ENCODE measurements at places on chromosomes 6 and 20.
A peak's percentile ranks its signal among the peaks of the same experiment; 100 is the strongest.

GRCh38 chr6:3292431-3293197 lies 33.9 kb downstream of the PSMG4 start:
- DNase-seq, result no peak

DNA sequence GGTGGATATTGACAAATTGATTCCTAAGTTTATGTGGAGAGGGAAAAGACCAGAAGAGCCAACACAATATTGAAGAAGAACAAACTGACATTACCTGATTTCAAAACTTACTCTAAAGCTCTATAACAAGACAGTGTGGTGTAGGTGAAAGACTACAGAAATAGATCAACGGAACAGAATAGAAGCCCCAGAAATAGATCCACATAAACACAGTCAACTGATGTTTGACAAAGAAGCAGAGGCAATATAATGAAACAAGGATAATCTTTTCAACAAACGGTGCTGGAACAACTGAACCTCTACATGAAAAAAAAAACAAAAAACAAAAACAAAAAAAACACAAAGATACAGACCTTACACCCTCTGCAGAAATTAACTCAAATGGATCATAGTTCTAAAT lies 50.2 kb downstream of the MAP3K5 start:
- no peak for DNase-seq

GRCh38 chr6:142222022-142222421 lies 75.0 kb downstream of the VTA1 start:
- DNase-seq, result no peak

DNA sequence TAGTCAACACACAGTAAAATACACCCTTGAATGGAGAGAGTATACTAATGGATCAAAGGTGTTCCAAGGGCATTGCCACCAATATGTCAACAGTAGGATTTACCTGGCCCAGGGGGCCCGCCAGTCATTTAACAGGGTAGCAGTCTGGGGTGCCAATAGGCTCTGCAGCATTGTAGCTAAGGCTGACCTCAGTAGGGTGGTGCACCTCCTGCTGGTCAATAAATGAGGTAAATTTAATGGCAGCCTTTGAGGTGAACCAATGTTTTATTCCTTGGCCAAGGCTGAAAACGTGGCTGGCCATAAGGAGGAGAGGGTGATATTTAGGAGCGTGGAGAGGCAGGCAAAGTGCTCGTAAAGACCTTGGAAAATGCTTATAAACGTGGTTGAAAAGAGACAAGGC lies 147.2 kb downstream of the RPS12 start:
- no peak for DNase-seq

DNA sequence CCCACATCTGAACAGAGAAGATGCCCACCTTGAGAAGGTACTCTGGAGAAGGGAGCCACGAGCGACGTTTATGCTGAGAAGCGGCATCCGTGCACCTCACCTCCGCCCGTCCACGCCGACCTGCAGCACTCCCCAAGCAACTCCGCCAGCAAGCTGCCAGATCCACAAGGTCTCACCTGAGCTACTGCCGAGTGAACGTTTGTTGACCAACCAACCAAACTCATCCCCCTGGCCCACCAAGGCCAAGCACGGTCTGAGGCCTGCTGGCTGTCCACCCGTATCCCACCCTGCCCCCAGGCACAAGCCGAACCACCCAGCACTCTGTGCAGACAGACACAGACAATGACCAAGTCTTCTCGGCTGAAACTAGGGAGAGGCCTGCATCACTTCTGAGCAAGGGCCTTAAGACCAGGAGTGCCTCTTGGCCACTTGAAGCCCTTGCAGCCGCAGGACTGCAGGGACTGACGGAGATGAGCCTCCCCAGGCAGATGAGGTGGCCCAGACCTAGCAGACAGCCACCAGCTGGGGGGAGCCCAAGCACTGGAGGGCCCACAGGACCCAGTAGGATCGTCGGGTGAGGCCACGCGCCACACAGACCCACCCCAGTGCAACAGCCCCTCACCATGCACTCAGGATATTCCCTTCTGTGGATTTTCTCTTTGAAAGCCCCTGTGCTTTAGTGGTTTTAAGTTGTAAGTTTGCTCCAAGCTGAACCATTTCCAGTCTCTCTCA lies 12.1 kb downstream of the TAF4 start:
- DNase-seq, result no peak

- peak; percentile 30 for DNase-seq
Observed at GRCh38 chr6:144150710-144151657, 667 bp downstream of the STX11 start.

GRCh38 chr20:19397666-19398065 lies 185.2 kb downstream of the SLC24A3 start:
- no peak for DNase-seq

DNA sequence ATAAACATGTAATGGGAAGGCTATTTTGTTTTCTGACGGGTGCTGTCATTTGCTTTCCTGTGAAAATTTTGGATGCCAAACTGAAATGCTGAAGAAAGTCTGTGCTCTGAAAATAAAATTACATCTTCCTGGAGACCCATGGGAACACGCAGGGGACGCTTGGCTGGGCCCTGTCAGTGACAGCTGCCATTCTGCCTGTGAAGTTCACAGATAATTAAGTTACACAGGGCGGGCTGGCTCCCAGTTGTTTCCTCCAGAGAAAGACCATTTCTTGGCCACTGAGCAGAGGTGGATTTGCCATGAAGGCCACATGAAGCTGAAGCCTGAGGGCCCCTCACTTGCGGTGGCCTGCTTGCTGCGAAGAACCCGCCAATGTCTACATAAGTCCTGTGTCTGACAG lies 93.5 kb downstream of the TMEM170B start:
- DNase-seq, result no peak

DNA sequence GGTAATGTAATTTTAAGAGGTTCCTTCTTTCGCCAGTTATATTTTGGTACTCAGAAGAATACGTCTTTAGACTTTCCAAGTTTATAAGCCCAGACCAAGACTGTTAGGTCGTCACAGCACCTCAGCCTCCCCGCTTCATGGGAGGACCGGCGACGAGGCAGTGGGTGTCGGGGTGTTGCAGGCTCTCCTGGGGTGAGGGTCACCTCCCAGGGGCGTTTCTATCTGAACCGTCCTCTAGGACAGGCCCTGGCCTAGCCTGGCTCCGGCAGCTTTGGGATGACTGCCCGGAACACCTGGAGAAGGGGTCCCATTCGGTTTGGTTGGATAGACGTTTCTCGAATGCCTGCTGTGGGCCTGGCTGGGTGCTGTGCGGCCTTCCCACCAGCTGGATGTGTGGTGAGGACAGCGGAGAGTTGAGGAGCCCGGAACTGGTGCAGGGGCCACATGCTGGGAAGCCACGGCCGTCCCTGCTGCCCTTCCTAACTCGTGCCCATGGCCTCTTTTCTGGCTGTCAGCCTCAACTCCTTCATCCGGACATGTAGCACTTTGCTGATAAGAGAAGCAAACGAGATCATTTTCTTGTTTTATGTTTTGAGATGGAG lies 1.1 kb downstream of the OSBPL2 start:
- peak; percentile 40 for DNase-seq

GRCh38 chr6:105136431-105137350 lies 43.1 kb downstream of the POPDC3 start:
- DNase-seq, result peak; percentile 39

- no peak for DNase-seq
Observed at GRCh38 chr20:64103871-64104666, 3.3 kb downstream of the NPBWR2 start.

DNA sequence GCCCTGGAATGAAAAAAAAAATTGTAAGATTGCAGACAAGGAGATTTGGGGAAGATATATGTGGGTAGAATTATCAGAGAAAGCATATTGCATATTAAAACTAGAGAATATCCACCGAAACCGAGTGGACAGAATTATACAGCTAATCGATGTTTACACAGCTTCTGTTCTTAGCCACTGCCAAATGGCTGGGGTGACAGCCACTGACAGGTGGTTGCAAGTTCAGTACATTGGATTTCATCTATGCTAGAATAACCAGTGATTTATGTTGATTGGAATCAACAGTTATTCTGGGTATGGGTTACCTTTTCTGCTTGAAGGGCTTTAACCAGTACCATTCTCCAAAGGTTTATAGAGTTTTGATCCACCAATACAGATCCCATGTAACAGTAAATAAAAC lies 48.4 kb upstream of the THEMIS start:
- DNase-seq, result no peak

- no peak for DNase-seq
Observed at GRCh38 chr6:151616091-151616513, 122.3 kb downstream of the CCDC170 start.

DNA sequence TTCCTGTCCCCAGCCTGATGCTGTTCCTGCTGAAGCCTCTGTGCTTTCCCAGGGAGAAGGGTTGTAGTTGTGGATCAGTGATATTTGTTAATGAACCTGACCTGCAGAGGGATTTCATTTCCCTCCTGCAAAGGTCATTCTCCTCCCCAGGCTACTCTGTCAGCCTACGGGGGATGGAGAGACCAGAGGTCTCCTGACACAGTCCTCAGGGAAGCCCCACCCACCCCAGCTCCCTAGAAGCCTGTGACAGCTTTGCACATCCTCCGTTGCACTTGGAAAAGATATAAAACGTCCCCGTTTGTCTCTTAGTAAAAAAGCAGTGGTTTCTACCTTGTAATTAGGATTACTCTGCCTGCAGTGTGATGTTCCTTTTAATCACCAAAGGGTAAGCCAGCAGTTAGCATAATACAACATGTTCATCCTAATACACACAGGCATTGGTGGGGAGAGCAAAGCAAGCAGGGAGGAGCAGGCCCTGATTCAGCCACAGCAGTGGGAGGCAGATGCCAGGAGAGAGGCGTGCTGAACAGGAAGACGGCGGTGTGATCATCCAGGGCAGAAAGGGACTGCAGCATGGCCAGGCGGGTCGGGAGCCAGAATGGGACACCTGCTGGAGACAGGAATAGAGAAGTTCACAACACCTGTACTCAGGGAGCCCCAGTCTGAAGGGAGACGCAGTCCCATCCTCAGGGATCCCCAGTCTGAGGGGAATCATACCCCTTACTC lies 293.5 kb downstream of the LRFN2 start:
- DNase-seq, result no peak

GRCh38 chr6:34608321-34609091 lies 52.4 kb upstream of the SPDEF start:
- no peak for DNase-seq

- DNase-seq, result no peak
Observed at GRCh38 chr20:36320898-36321695, 15.0 kb downstream of the DLGAP4 start.

- no peak for DNase-seq
Observed at GRCh38 chr20:15185913-15186312, 848.5 kb upstream of the FLRT3 start.

- DNase-seq, result no peak
Observed at GRCh38 chr6:45835721-45836437, 179.8 kb downstream of the CLIC5 start.

- DNase-seq, result peak; percentile 67
Observed at GRCh38 chr6:130993292-130993765, 69.7 kb downstream of the EPB41L2 start.

DNA sequence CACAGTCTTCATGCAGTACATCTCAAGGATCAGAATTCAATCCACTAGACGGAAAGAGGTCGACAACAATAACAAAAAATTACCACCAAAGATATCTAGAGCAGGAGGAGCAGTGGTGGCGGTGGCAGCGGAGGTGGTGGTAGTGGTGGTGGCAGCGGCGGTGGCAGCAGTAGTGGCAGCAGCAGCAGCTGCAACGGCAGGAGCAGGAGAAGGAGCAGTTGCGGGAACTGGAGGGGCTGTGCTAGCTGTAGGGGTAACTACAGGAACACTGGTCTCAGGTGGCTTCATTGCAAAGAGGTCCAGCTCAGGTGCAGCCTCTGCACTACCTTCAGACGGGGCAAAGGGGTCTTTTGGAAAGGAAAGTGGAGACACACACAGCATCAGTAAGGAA lies 81.1 kb downstream of the PRSS35 start:
- DNase-seq, result no peak

- DNase-seq, result no peak
Observed at GRCh38 chr6:45427726-45428125, 50.0 kb upstream of the SUPT3H start.

DNA sequence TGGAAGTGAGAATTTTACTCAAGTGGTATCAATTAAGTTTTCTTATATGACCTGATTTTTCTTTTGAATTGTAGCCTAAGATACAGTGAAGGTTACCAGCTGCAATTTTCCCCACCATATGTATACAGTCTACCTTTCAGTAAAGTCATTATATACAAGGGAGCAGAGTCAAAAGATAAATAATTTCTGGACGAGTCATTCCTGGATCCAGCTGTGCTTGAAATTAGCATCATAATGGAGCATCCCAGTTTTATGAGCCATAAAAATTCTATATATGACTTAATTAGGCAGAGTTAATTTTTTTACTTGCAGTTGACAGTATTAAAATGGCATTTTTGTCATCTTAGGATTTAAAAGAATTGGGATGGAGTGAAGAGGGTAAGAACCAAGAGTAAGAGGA lies 1008.4 kb downstream of the PHF3 start:
- no peak for DNase-seq

GRCh38 chr6:150613269-150613668 lies 13.6 kb downstream of the PLEKHG1 start:
- DNase-seq, result no peak

- no peak for DNase-seq
Observed at GRCh38 chr6:13445744-13446115, 41.7 kb downstream of the GFOD1 start.

- no peak for DNase-seq
Observed at GRCh38 chr20:37007898-37008649, 56.6 kb upstream of the SAMHD1 start.

DNA sequence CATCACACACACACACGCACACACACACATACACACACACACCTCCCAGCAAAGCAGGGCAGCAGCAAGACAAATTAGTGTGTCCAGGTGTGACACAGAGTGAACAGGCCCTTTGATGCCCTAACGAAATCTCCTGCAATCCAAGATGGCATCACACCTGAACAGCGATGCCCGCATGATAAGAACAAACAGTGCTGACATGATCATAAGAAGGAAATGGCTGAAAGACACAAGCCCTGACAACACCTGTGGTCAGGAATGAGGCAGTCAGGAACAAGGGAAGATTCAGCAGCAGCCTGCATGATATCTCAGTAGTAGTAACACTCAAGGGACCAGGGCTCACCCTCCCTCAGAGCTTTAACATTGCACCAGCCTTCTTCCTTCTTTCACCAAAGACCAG lies 156.9 kb downstream of the FAXC start:
- DNase-seq, result no peak

- no peak for DNase-seq
Observed at GRCh38 chr6:140847262-140847645, 1285.5 kb upstream of the GJE1 start.
